Large intestine (tissue), 12 donors: ENCODE measurements at places on chromosomes 4 and X. TPM values are rescaled to one million over a fixed set of nuclear protein-coding genes. Genes with fewer than 3 reads are reported as not detected.

GRCh38 chrX:9860826-9861225 lies 74.6 kb downstream of the SHROOM2 start:
- DNase-seq, result no peak
- H3K4me3 ChIP-seq, result no peak overlapping the region
- H3K27me3 ChIP-seq, result no peaks in the 10 kb centered on the region

Gene RNF212
- 1.8 TPM for polyA plus RNA-seq

GRCh38 chr4:7703688-7704087 lies 236.0 kb downstream of the AFAP1 start:
- H3K4me3 ChIP-seq, result no peak overlapping the region
- H3K36me3 ChIP-seq, result no peaks in the 10 kb centered on the region
- no peaks in the 10 kb centered on the region for H3K27me3 ChIP-seq
- DNase-seq, result no peak
- no peak overlapping the region for H3K27ac ChIP-seq

DNA sequence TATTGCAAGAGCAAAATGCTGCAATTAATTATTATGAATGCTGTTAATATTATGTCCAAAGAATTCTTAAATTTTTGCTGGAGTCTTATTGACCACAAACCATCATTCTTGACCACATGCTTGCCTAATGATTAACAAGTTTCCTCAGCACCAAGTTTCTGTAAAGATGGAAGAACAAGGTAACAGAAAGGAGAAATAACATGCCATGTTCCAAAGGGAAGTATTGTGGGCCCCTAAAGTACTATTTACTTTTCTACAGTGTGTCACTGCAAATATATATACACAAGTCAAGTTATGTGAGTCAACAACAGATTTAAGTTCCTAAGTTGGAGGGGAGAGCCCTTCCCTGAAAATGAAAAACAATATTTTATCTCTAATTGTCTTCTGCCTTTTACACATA lies 20.6 kb downstream of the FAM47E start:
- no peak overlapping the region for H3K4me3 ChIP-seq
- H3K27me3 ChIP-seq, result no peaks in the 10 kb centered on the region
- H3K27ac ChIP-seq, result no peak overlapping the region
- no peaks in the 10 kb centered on the region for H3K36me3 ChIP-seq
- no peak for DNase-seq
- peaks cover 2% of the 10 kb centered on the region for H3K4me1 ChIP-seq

- no peak overlapping the region for H3K4me3 ChIP-seq
- DNase-seq, result no peak
- H3K27me3 ChIP-seq, result no peaks in the 10 kb centered on the region
- H3K4me1 ChIP-seq, result peaks cover 14% of the 10 kb centered on the region
- no peak overlapping the region for H3K27ac ChIP-seq
Observed at GRCh38 chr4:183434264-183434663, 10.2 kb upstream of the CDKN2AIP start.

DNA sequence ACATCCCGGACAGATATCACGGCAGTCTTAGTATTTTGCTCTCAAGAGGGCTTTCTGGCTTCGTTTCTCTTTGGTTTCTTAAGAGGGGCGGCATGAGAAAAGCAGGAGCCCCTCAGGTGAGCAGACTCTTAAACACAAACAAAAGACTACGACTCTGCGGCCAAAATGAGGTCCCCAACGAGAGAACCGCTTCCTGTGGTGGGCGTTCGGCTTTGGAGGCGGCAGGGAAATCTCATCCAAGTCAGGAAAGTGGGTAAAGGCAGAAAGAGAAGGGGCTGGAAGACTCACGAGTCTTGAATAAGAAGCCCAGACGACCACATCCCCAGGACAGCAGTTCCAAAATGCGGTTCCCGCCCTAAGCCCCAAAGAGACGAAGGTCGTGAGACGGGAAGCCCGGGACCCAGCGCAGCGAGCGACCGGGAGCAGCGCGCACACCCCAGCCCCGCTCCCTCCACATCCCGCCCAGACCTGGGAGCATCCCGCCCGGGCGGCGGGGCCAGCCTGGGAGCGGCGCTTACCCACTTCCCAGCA lies 409 bp downstream of the UGDH start:
- H3K4me1 ChIP-seq, result peaks cover 15% of the 10 kb centered on the region
- H3K4me3 ChIP-seq, result peak overlapping the region; percentile 85
- no peaks in the 10 kb centered on the region for H3K27me3 ChIP-seq
- peaks cover 5% of the 10 kb centered on the region for H3K36me3 ChIP-seq
- peak overlapping the region; percentile 98 for H3K27ac ChIP-seq

DNA sequence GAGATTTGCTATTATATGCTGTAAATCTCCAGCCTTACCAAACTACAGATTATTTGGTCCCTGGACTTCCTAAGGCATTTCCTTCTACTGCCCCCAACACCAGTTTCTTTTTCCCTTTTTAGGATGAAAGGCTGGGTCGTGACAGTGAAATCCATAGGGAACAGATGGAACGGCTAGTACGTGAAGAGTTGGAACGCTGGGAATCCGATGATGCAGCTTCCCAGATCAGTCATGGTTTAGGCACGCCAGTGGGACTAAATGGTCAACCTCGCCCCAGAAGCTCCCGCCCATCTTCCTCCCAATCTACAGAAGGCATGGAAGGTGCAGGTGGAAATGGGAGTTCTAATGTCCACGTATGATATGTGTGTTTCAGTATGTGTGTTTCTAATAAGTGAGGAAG lies 67.9 kb downstream of the PKD2 start:
- no peaks in the 10 kb centered on the region for H3K27me3 ChIP-seq
- no peak overlapping the region for H3K4me3 ChIP-seq

- H3K27me3 ChIP-seq, result no peaks in the 10 kb centered on the region
- no peak overlapping the region for H3K4me3 ChIP-seq
- H3K27ac ChIP-seq, result no peak overlapping the region
- no peak for DNase-seq
- H3K4me1 ChIP-seq, result no peaks in the 10 kb centered on the region
- H3K36me3 ChIP-seq, result no peaks in the 10 kb centered on the region
Observed at GRCh38 chrX:103406256-103406655, 29.9 kb downstream of the BEX3 start.

- no peaks in the 10 kb centered on the region for H3K27me3 ChIP-seq
- DNase-seq, result peak; percentile 9
- H3K36me3 ChIP-seq, result no peaks in the 10 kb centered on the region
- no peaks in the 10 kb centered on the region for H3K4me1 ChIP-seq
- no peak overlapping the region for H3K4me3 ChIP-seq
Observed at GRCh38 chrX:6021316-6022091, 207.2 kb downstream of the NLGN4X start.

DNA sequence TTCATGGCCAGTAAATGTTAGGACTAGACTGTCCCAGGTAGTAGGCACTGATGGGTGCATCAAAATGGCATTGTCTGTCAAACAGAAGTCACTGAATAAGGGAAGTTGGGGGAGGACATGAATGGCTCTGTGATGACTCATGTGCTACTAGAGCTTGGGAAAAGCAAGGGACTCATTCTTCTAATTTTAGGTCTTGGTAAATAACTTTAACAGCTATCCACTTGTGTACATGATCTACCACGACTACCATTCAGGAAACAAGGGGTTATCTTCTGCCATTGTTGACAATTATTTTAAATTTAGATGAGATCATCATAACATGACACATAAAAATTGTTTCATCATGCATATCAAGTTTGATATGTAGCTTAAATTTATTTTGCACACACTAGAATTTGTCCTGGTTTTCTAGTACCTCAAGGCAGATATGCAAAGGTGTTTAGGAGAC lies 6.3 kb downstream of the AREG start:
- no peak for DNase-seq
- no peak overlapping the region for H3K27ac ChIP-seq
- H3K36me3 ChIP-seq, result no peaks in the 10 kb centered on the region
- H3K27me3 ChIP-seq, result no peaks in the 10 kb centered on the region

GRCh38 chr4:10054571-10055041 lies 33.3 kb upstream of the SLC2A9 start:
- H3K4me3 ChIP-seq, result no peak overlapping the region
- no peak overlapping the region for H3K27ac ChIP-seq
- no peak for DNase-seq
- no peaks in the 10 kb centered on the region for H3K27me3 ChIP-seq

DNA sequence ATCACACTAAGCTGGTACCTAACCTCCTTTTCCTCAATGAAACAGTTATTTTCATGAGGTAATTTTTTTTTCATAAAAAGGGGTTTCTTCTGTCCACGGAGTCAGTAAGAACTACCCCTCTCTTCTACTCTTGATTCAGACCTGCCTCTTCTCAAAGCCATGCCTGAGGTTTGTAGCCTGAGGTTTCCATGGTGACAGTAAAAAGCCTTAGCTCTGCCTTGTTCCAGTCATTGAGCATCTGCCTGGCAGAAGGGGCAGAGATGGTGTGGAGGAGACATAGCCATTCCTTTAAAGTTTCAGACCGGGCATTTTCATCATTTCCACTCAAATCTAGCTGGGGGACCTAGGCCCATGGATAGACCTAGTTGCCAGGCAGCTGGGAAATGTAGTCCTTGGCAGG lies 135.5 kb downstream of the REPS2 start:
- no peaks in the 10 kb centered on the region for H3K27me3 ChIP-seq
- H3K4me1 ChIP-seq, result no peaks in the 10 kb centered on the region
- no peaks in the 10 kb centered on the region for H3K36me3 ChIP-seq
- DNase-seq, result no peak

Gene RNF150
- polyA plus RNA-seq, result 9.0 TPM

Gene TBC1D19
- polyA plus RNA-seq, result 8.6 TPM

GRCh38 chr4:133775881-133776280 lies 425.7 kb downstream of the PABPC4L start:
- H3K27me3 ChIP-seq, result no peaks in the 10 kb centered on the region
- no peaks in the 10 kb centered on the region for H3K4me1 ChIP-seq
- no peak overlapping the region for H3K4me3 ChIP-seq
- no peak overlapping the region for H3K27ac ChIP-seq
- H3K36me3 ChIP-seq, result no peaks in the 10 kb centered on the region
- no peak for DNase-seq

Gene XAGE1A
- polyA plus RNA-seq, result not detected

Gene BST1
- 52.7 TPM for polyA plus RNA-seq
